ENCODE measurements at places on chromosomes 2 and 18. TPM values are rescaled to one million over a fixed set of nuclear protein-coding genes. Genes with fewer than 3 reads are reported as not detected.

Gene RNASEH1
- 34.4 TPM for polyA plus RNA-seq

Gene GRP
- polyA plus RNA-seq, result not detected

Gene CROCC2
- not detected for polyA plus RNA-seq

Gene LIMS3
- 1.5 TPM for polyA plus RNA-seq

Gene PXDN
- 3.3 TPM for polyA plus RNA-seq

Gene PPM1G
- polyA plus RNA-seq, result 104 TPM

Gene NOL4
- not detected for polyA plus RNA-seq

All from CD8-positive, alpha-beta memory T cell (primary cell).